ENCODE measurements at places on chromosomes 2 and 18. TPM values are rescaled to one million over a fixed set of nuclear protein-coding genes. Genes with fewer than 3 reads are reported as not detected.

The SP5 gene
- polyA plus RNA-seq = 0.22 TPM

The C2orf49 gene
- 26.9 TPM for polyA plus RNA-seq

The ACADL gene
- polyA plus RNA-seq = 19.1 TPM

The CYP1B1 gene
- 147 TPM for polyA plus RNA-seq

The PHLPP1 gene
- polyA plus RNA-seq = 20.5 TPM

The PDE6D gene
- polyA plus RNA-seq = 26.8 TPM

The ADD2 gene
- 5.6 TPM for polyA plus RNA-seq

The CFLAR gene
- polyA plus RNA-seq = 50.4 TPM

The RAMP1 gene
- 5.4 TPM for polyA plus RNA-seq

The EGR4 gene
- not detected for polyA plus RNA-seq

The DARS1 gene
- polyA plus RNA-seq = 135 TPM

The ZNF396 gene
- 7.0 TPM for polyA plus RNA-seq

The AQP12B gene
- polyA plus RNA-seq = 1.5 TPM

The GNAL gene
- 3.3 TPM for polyA plus RNA-seq

The COLEC11 gene
- polyA plus RNA-seq = 4.2 TPM

The MORN2 gene
- polyA plus RNA-seq = 54.8 TPM

- DNase-seq = no peak
These were observed 6.8 kb downstream of the DNAJB2 start for GRCh38 chr2:219285894-219286425.

GRCh38 chr2:171297956-171298355 is 135.8 kb downstream of the METTL8 start:
- DNase-seq = no peak

DNA sequence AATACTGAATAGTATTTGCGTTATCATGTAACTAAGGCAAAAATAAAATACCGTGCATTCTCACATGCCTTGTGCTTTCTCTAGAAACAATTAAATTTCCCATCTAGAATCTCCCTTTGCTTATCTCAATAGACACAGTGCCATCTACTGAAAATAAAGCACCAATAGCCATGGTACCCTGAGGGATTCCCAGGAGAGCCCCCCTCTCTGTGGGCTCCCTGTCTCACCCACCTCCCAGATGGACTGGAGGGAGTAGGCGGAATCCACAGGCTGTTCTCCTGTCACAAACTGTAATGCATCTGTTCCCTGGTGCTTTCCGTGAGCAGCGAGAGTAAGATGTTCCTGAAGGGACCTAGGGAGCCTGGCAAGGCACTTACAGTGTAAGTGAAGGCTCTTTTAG is 112.4 kb upstream of the UPP2 start:
- no peak for DNase-seq

DNA sequence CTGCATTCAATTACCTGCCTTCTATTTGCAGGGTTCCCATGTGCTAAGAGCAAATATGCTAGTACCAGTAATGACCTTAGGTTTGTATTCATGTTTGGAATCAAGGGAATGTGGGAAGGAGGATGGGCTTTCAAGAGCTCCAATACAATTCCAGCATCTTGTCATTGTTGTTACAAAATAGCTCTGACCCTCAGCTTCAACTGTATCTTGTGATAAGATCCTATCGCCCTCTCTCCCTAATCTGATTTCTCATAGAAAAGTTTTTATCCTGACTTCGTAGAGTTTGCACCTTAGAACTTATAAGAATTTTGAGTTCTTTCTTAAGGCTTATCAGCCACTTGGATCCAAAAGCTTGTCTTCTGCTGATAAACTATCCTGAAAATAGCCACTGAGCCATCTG is 749.5 kb upstream of the ACVR2A start:
- no peak for DNase-seq

GRCh38 chr18:77133835-77134496 is 1.4 kb upstream of the MBP start:
- no peak for DNase-seq

- no peak for DNase-seq
These were observed 34.6 kb downstream of the PREPL start for GRCh38 chr2:44326548-44327264.

GRCh38 chr2:138276339-138276738 is 225.2 kb upstream of the SPOPL start:
- no peak for DNase-seq

GRCh38 chr2:24438106-24438505 is 52.9 kb upstream of the NCOA1 start:
- DNase-seq = no peak

DNA sequence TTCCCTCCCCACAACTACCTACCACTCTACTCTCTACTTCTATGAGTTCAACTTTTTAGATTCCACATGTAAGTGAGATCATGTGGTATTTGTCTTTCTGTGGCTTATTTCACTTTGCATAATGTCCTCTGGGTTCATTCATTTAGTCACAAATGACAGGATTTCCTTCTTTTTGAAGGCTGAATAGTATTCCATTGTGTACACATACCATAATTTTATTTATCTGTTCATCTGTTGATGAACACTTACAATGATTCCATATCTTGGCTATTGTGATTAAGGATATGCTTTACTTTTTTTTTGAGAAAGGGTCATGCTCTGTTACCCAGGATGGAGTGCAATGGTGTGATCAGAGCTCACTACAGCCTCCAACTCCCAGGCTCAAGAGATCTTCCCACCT is 73.6 kb downstream of the ICA1L start:
- no peak for DNase-seq

DNA sequence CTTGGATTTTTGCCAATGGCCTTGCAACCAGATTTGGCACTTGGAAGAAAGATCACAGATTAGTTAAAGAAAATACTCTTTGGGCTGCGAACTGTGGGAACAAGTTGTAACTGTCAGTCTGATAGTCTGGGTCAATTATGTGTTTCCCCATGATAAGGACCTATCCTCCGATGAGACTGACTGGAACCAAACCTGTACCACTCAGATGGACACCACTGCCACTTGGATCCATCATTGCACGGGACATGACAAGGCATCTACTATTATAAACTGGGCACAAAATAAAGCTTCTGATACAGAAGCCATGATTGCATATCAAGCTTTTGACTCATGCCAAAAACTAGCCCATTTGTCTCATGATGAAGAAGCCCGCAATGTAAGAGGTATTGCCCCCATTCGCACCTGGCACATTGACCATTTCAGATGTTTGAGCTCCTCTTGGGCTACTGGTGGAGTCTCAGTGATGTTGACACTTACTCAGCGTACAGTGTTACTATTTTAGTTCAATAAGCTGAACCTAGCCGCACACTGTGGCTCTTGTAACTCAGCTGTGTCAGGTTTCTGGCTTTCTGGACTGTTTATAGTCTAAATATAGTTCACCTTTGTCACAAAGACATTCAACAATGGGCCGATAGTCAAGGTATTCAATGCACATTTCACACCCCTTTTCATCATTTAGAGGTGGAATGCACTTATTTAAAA is 179.8 kb upstream of the RBBP8 start:
- DNase-seq = no peak

- no peak for DNase-seq
These were observed 354.8 kb upstream of the MEIS1 start for GRCh38 chr2:66080127-66080526.

- no peak for DNase-seq
These were observed 154.0 kb downstream of the TMEM17 start for GRCh38 chr2:62352031-62352430.

GRCh38 chr2:235545339-235546150 is 51.7 kb downstream of the AGAP1 start:
- DNase-seq = no peak

DNA sequence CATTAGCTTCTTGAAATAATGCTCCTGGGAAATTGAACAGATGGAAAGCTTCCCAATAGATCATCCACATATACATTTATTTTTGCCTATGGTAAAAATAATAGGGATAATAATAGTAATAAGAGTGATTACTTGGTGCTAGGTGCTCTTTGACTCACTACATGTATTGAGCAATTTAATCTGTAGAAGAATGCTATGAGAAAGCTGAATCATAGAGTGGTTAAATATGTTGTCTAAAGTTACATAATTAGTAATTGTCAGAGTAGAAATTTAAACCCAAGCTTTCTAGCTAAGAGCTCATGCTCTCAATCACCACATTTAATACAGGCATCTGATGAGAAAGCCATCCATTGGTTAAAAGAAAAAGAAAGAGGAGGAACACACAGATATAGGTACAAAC is 590.5 kb upstream of the SLC8A1 start:
- no peak for DNase-seq

DNA sequence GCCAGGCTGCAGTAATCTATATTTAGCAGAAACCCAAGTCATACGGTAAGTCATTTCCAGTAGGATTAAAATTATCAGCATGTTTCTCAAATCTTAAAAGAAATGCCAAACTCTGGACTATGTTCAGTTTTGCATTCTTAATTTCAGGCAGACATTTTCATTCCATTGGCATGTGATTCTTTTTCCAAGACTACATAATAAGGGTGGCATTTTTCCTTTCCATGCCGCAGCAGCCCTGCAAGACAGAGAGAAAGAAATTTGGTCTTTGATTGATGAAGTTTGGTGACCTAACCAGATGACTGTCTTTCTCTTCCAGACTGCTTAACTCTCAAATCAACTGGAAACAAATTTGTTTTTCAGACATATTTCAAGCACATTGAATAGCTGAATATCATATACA is 118.1 kb downstream of the FHOD3 start:
- DNase-seq = no peak

DNA sequence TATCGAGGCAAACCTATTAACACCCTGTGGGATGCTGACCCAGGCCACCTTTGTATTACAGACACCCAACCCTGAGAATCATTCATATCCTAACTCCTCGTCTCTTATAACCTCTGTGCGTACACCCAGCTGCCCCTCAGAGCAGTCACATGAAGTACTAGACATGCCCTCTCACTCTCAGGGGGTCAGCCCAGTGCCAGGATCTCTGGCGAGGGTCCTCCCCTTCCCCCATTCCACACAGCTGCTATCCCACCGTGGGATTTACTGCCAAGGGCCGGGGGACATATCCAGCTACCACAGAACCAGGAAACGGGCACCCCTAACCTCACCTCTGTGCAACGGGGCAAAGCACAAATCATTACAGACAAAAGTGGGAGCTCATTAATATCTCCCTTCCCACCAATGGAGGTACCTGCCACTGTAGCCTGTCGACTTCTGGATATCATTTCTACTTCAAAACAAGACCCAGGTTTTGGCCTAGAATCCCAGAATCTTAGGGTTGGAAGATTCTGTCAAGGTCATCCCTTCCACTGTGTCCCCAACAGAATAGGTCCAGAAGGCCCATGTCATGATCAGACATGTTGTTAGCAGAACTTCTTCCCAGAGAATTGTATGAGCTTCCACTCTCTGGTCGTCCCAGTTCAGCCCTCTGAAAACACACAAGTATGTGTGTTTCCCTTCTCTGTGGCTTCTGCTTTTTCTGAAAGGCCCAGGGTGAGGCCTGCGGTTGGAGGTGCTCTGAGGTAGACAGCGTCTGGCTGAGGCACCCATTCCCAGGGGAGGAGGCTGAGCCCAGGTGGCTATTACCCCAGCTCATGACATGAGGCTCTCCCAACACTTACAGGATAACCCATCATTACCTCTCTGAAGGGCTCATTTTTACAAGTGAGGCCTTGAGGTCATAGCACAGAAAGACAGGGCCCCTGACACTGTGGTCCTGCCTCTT is 1.7 kb downstream of the TMBIM1 start:
- no peak for DNase-seq

DNA sequence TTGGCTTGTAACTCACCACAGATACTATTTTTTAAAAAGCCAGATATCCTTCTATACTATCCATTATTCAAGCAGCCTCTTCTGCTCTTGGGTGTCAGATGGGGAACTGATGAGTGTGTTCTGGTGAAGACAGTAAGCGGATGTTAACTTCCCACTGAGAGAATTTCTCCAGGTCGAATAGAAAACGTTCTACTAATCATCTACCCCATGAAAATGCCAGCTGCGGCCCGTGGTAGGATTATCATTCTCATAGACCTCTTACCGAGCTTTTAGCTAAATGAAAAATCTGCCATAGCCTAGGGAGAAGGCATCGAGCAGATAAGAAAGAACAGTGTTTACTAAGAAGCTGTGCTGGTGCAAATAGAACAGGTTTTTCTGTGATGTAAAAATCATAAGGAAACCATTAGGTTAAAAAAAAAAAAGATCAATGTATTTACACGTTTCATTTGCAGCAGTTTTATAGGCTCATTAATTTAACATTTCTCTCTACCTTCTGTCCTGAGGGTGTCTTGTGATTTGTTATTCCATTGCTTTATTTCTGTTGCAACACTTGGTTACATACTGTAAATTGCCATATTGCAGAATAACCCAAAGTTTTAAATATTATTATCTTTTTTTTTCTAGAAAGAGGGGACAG is 1521.5 kb upstream of the ZEB2 start:
- no peak for DNase-seq

GRCh38 chr2:160318218-160318617 is 118.1 kb upstream of the ITGB6 start:
- no peak for DNase-seq

GRCh38 chr18:52341103-52341432 is 1.1 kb downstream of the DCC start:
- no peak for DNase-seq

- no peak for DNase-seq
These were observed 37.5 kb upstream of the ANXA4 start for GRCh38 chr2:69704446-69704845.

DNA sequence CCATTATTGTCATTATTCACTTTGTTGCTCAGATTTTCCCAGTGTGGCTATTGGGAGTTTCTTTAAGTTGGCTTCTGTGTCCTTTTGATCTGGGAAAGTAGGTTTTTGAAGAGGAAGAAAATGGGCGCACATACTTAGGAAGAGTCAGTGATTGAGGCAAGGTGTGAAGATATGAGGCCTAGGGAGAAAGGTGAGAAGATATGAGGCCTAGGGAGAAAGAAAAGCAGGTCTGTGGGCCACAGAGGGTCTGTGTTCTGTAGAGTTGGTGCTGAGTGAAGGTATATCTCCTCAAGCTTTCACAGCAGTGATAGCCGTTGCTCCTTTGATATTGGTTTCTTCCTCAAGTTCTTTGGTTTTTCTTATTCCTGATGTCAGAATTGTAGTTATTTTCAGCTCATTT is 126.2 kb downstream of the AGPS start:
- DNase-seq = no peak

DNA sequence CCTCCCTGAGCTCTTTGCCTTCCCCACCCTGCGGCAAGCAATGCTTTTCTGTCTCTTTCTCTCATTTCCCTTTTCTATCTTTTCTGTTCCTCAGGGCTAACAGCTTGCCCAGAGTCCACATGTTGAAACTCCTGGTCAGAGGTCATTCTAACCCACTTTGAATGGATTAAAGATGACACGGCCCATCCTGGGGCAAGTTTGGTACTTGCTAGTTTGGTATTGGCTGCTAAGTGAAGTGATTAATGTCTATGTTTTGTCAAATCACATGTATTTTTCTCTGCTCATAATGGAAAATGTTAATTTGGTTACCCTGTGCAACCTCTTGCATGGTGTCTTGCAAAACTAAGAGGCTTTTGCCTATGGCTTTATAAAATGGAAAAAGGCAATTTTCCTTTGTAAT is 960.2 kb downstream of the CNTNAP5 start:
- no peak for DNase-seq

DNA sequence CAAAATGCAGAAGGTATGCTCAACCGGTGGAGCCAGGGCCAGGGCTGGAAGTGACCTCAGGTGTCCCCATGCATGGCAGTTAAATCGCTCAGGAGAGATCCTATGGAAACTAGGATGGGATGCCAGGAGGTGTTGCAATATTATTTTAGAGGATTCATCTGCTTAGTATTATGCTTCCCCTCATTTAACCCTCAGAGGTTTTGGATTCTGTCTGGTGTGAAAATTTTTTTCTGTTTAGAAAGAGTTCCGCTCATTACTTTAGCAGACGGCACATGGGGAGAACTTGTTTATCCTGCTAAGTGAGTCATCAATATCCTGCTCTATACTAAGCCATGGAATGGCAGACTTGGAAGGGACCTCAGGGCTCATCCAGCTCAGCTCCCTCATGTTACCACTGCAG is 42.5 kb downstream of the TRIB2 start:
- DNase-seq = no peak

- no peak for DNase-seq
These were observed 50.7 kb upstream of the ARL5A start for GRCh38 chr2:151878655-151879563.
